ENCODE measurements at places on chromosomes 12 and 14.

DNA sequence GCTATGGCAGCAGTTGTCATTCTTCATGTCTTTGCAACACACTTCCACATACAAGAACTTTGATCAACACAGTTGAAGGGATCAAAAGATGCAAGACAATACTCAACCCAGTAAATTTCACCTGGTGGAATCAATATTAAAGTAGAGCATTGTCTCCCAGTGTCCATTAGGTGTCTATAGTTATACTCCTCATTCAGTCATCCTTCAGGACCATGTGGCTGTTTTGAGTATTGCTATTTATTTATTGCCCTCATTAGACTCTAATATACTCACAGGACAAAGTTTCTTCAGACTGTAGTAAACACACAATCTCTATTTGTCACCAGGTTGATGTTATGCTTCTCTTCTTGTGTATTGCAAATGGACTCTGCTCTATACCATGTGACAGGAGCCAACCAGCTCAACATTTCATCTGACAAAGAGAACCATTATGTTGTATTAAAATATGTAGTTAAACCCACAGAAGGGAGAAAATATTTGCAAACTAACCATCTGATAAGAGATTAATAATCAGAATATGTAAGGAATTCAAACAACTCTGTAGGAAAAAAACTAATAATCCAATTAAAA is 146.6 kb downstream of the TGFB3 start:
- DNase-seq: no peak

DNA sequence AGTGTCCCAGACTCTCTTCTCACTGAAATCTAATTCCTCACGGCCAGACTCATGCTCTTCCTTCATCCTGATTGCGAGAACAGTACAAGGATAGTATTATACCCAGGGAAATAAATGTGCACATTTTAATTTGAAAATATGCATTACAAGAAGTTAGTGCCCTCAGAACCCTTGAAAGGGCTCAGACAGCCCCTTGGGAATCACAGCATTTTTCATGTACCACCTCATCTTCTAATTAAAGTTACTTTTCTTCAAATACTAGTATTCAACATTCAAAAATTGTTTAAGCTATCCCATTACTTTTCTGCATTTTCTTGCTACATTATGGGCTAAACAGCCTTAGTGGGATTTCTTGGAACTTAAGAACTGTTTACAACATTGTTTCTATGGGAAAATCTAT is 1.7 kb upstream of the APPL2 start:
- DNase-seq: no peak

- DNase-seq: peak; percentile 19
These were observed 37.3 kb upstream of the EML1 start for GRCh38 chr14:99755629-99756603.

GRCh38 chr12:108602209-108602705 is 4.4 kb upstream of the TMEM119 start:
- no peak for DNase-seq

GRCh38 chr12:50107416-50108268 is 3.8 kb downstream of the GPD1 start:
- DNase-seq: no peak

GRCh38 chr12:127172861-127173260 is 1094.1 kb upstream of the TMEM132C start:
- no peak for DNase-seq

DNA sequence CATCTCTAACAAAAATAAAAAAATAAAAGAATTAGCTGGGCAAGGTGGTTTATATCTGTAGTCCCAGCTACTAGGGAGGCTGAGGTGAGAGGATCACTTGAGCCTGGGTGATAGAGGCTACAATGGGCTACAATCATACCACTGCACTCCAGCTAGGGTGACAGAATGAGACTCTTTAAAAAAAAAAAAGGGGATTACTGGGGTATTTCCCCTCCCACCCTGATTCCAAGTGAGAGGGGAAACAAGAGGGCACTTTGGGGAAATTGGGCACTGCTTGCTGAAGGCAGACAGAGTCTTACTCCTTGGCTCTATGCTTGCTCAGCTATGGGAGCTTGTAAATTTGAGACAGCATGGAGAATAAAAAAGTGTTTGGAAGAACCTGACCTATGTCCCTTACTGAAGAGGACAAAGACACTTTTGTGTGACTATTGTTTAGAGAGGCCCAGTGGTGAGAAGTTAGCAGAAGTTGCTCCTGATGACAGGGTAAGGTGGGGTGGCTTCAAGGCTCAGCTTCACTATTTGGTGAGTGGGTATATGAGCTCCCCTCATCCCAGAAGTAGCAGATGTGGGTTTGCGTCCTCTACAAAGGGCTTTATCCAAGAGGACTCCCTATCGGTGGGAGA is 44.0 kb downstream of the KLRG1 start:
- DNase-seq: no peak

DNA sequence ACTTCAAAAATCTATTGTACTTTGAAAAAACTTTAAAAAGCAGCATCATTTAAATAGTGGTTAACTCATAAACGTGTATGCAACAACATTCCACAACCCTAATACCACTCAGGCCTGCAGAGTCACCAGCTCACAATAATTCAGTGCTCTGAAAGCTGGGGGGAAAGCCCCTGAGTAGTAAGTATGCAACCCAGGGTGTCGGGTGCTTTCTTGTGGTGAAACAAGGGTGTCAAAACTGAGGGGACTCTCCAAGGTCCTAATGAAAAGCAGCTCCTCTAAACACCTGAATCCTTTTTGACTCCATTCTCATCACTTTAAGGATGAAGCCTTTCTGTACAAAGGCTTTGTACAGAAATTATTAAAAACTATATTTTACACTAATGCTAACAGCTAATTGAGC is 33.7 kb downstream of the FGFR1OP2 start:
- DNase-seq: peak; percentile 65

DNA sequence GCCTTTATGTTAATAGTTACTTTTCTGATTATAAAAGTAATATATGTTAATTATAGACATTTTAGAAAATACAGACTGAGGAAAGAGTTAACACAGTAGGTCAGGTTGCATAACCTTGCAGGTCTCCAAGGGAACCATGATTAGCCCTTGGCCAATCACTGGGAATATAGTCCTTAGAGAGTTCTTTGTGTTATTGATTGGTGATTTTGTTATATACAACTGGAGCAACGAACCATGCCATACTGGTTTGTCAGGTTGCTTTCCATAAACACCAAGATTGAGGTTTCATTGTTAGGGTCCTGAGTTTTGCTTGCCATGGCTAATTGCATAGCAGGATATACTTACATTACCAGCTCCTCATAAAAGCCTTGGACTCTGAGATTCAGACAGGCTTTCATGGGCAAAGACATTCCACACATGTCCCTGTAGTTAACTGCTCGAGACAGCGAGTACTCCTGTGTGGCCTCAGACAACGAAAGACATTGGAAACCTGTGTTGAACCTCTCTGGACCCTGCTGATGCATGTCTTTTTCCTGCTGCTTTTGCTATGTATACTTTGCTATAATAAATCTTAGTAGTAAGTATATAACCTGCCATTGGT is 33.7 kb downstream of the MAPK1IP1L start:
- DNase-seq: no peak

DNA sequence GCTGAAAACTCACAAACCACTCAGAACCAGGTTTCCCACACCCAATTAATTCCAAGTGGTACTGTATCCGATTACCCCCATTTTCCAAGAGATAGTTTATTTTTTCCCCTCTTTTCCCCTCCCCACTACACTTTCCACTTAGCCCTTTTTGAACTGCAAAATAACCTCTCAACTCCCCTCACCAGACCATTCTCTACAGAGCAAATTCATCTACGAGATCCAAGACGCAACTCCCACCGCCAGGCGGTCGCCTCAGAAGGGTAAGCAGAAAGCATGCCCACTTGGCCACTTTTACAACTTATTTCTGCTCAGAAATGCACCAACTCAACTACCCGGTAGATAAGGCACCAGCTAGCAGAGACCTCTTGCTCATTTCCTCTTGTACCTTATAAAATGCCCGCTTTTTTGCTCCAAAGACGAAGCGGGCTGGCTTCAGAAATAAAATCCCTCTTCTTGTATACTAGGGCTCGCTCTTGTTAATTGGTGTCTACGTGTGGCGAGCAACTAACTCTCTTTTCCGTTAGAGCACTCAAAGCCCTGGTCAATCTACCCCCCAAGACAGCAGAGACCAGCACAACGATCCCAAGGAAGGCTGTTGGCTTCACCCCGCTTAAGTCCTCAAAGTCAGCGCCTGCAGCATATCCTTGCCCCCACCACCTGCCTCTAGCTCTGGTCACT is 910 bp upstream of the SRP54 start:
- DNase-seq: no peak

DNA sequence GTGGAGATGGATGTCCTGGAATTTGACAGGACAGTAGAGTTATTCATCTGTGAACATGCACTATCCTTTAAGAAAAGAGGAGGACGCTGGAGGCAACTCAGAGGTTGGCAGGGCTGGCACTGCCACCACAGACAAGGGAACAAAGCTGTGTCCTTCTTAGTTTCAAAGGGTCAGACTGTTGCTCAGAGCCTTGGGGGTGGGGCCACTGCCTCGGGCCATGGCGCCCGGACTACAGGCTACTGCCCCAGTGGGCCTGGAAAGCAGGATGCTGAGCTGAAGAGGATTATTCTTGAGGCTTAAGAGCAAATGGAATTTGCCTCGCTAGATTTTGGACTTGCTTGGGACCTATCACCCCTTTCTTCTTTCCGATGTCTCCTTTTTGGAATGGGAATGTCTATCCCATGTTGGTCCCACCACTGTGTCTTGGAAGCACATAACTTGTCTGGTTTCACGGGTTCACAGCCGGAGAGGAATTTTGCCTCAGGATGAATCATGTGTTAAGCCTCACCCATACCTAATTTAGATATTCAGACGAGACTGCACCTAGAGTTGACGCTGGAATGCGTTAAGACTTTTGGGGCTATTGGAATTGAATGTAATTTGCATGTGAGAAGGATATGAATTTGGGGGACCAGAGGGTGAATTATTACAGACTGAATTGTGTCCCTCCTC is 114.8 kb upstream of the RFLNA start:
- DNase-seq: no peak
